ENCODE measurements at places on chromosomes 2 and 18. TPM values are rescaled to one million over a fixed set of nuclear protein-coding genes. Genes with fewer than 3 reads are reported as not detected.

Gene CYBRD1
- total RNA-seq: 409 TPM

Gene SIGLEC15
- 0.66 TPM for total RNA-seq

Gene POTEC
- not detected for total RNA-seq

Gene TCF4
- total RNA-seq: 133 TPM

Gene NETO1
- total RNA-seq: not detected

Gene ANO7
- total RNA-seq: not detected

Gene SCLY
- total RNA-seq: 11.2 TPM

Gene CYP27C1
- 0.48 TPM for total RNA-seq

Gene EMX1
- not detected for total RNA-seq

Gene GMCL1
- 24.4 TPM for total RNA-seq

Gene POTEI
- total RNA-seq: 1.2 TPM

Gene LRP2
- total RNA-seq: 19.7 TPM

Gene PDCD1
- total RNA-seq: 0.16 TPM

DNA sequence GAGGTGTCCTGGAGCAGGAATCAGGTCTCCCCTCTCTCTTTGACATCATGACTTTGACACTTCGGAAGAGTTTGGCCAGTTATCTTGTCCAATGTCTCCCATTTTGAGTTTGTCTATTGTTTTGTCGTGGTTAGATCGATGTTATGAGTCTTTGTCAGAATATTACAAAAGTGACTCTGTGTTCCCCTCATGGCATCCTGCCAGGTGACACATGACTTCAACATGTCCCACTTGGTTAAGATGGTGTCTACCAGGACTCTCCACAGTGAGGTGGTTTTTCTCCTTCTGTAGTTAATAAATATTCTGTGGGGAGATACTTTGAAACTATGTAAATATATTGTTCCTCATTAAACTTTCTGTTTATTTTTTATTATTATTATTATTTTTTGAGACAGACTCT lies 76.6 kb upstream of the BZW1 start:
- DNase-seq: no peak

DNA sequence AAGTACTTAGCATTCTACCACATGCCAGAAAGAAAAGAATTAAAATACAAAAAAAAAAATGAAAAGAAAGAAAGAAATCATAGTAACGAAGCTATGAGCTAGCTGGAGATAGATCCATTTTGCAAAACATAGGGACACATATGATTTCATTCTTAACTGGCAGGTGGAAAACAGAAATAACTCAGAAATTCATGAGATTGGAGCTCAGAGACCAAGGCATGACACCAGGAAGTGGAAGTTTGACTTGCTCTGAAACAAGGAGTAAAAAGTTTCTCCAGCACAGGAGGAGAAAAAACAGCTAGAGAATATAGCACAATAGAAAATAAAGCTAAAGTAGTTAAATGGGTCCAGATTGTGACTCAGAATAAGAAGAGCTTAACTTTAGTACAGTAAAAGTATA lies 278.1 kb downstream of the ZEB2 start:
- DNase-seq: no peak

DNA sequence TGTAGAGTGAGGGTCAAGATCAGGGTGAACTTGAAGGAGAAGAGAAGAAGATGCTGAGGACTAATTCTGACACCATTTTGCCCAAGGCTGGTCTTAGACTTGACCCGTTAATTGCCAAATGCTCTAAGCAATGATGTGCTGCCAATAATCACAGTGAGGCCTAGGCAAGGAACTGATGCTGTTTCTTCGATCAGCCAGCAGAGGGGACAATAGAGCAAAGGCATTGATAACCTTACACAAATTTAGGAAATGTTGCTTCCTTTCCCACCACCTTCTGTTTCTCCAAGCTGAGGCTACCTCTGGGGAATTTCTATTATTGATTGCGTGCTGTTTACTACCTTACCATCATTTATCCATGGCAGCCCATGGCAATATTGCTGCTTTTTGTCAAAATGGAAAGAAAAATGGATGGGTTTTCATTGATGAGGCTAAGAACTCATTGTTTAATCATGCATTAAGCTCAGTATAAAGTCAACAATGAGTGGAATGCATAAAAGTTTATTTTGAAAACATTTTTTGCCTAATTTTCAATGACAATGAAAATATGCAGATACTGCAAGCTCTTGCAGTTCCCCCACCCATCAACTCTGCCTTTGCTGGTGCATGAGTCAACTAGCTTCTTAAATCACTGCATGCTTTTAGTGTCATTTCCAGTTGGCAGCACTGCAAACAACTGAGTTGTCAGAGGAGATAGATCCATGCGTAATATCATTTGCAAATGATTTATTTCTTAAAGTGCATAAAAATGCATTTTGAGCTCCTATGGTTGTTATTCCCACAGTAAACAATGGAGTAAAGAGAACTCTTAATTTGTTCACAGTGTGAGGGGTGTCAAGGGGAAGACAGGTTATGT lies 116.4 kb upstream of the NYAP2 start:
- no peak for DNase-seq

DNA sequence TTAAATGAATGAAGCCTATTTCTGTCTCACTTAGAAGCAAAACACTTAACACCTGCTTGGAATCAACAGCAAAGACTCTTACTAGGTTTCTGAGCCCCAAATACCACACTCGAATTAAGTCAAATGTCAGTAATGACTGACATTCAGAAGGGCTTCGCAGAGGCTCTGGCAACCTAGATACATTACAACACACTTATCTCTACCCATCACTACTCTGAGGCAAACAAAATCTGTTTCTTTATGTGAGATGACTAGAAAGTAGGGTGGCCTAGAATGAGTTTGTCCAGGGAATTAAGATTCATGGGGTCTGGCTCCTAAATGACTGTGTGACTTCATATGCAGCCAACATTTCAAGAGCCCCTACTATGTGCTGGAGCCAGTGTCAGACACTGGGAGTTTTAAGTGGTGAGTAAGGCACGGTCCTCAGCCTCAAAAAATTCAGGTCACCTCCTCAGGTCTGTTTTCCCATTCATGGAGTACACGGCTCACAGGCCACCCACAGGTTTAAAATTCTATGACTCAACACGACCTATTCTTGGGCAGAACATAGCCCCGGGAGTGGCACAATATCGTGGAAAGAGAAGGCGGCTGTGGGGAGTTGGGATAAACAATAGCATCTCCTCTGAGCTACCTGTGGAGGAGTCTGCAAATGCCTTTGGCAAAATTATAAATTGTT lies 150.3 kb upstream of the ZFP36L2 start:
- DNase-seq: no peak

DNA sequence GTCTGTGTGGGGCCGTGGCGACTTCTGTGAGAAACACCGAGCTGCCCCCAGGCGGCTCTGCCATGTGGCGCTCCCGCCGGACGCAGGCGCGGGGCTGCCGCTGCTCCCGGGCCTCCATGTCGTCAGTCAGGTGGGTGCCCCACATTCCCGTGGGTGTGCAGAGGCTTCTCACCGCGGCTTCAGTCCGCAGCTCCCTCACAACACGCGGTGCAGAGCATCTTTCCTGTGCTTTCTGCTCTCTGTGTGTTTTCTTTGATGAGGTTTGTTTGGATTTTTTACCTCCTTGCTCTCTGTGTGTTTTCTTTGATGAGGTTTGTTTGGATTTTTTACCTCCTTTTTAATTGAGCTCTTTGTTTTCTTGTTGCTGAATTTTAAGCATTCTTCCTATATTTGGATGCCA lies 13.0 kb downstream of the AQP12A start:
- DNase-seq: no peak

DNA sequence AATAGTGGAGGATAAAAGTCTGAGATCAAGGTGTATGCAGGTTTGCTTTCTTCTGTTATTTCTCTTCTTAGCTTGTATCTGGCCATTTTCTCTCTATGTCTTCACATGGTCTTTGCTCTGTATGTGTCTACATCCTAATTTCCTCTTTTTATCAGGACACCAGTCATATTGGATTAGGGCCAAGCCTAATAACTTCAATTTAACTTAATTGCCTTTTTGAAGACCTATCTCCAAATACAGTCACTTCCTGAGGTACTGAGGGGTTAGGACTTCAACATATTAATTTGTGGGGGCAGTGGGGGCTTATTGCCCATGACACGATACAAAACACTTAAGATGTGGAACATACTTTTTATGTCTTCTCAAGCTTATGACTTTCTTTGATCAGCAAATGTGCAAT lies 632.9 kb upstream of the CELF4 start:
- DNase-seq: no peak

DNA sequence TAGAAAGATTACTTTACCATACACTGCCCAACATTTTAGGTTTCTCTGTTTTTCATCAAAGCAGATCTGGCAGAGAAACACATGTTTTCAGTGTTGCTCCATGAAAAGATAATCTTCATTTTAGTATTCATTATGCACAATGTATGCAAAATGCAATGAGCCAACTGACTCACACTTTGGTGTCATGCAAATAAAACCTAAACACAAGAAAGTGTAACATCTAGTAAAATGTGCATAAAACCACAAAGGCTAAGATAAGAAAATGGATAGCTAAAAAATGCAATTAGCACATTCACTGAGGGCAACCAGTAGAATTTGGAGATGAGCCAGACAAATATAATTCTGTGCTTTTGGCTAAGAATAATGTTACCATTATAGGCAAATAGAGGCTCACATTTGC lies 203.5 kb upstream of the UBE2E3 start:
- no peak for DNase-seq

DNA sequence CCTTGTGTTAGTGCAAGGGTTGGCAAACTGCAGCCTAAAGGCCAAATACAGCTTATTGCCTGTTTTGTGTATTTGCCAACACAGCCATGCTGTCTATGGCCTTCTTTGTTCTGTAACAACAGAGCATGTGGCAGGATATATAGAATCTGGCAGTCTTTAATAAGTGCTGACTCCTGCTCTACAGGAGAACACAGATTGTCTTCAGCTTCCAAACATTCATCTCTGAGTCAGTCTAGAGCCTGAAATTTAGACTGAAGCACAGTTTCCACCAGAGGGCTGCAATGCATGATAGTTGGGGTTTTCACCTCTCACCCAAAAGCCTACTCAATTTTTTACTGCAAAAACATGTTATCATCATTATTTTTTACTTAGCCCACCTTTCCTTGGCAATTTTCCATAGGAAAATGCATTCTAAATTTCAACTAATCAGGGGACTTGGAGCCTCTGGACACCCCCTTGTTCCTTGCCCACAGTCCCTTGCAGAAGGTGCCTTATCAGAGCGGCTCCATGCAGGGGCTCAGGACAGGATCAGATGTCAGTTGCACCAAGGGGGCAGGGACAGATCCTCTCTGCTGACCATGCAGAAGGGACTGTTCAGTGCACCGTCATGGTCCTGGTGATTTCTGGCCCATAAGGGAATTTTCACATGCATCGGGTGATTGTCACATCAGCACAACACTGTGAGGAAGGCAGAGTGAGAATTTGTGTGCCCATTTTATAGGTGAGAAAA lies 12.4 kb downstream of the IL37 start:
- DNase-seq: no peak

- no peak for DNase-seq
Observed at GRCh38 chr2:207503234-207503633, 26.5 kb upstream of the CREB1 start.

DNA sequence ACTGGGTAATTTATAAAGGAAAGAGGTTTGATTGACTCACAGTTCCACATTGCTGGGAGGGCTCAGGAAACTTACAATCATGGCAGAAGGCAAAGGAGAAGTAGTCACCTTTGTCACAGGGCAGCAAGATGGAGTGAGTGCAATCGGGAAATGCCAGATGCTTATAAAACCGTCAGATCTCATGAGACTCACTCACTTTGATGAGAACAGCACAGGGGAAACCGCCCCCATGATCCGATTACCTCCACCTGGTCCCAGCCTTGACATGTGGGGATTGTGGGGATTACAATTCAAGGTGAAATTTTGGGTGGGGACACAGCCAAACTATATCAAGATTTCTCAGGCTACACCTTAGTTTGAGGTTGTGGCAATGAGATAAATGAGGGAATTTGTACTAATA lies 54.9 kb downstream of the AKAIN1 start:
- DNase-seq: no peak

DNA sequence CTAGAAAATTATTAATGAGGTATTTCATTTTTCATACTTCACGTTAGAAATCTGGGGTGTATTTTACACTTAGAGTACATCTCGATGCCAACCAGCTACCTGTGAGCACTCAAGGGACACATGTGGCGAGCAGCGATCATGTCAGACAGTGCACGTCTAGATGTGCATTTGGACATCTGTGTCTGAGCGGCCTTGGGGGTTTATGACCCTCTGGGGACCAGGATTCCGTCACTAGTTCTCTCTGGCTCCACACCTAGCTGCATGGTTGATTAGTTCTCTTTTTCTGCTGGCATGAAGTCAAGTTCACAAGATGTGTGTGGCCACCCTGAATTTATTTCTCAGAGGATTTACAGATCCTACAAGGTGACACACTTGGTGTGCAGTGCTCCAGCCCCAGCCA lies 192.2 kb downstream of the TSN start:
- no peak for DNase-seq

- no peak for DNase-seq
Observed at GRCh38 chr2:53508667-53509066, 258.9 kb upstream of the CHAC2 start.

- DNase-seq: no peak
Observed at GRCh38 chr2:134508391-134508790, 210.4 kb downstream of the TMEM163 start.

DNA sequence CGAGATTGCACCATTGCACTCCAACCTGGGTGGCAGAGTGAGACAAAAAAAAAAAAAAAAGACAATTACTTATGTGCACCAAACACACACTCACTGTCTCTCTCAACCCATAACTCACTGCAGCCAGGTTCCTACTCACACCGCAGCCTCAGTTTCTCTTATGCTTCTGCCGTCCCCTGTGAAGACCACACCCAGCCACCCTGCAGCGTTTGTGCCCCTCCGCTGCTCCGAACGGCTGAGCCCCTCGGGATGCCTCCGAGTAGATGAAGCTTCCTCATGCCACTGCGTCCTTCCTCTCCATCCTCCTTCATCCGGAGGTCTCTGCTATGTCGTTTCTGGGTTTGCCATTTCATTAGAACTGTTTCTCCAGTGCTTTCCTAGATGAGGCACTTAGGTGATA lies 160.1 kb downstream of the TWIST2 start:
- no peak for DNase-seq

DNA sequence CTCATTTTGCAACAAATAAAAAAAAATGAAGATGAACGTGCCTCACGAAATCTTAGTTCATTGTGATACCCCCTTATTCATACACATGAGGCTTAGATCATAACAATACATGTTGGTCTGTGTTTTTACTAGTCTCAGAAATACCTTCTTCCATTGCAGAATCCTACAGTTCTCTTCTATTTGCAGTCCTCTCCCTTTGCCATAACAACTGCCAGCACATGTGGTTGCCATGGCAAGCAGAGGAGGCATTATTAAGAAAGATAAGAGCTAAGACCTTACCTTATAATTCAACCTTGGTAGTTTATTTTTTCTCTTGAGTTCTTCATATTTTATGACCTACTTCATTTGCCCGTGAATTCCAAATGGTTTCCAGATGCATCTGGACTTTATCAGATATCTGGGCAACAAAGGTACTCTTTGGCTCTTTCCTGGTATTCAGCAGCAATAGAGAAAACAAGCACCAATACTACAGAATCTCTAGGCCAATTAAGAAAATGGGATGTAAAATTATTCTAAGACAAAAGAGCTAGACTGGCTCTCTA lies 524.0 kb downstream of the CMPK2 start:
- no peak for DNase-seq

- no peak for DNase-seq
Observed at GRCh38 chr2:173555833-173556232, 201.2 kb downstream of the CDCA7 start.
